Left lobe of liver (tissue), 2 donors: ENCODE measurements at places on chromosomes 6 and 20. TPM values are rescaled to one million over a fixed set of nuclear protein-coding genes. Genes with fewer than 3 reads are reported as not detected.

The C6orf15 gene
- total RNA-seq: not detected

GRCh38 chr6:118292558-118292957 lies 255.5 kb upstream of the PLN start:
- DNase-seq: no peak

GRCh38 chr20:49766979-49767521 lies 45.6 kb upstream of the SLC9A8 start:
- DNase-seq: peak; percentile 65

GRCh38 chr20:36861875-36862801 lies 13.8 kb upstream of the TLDC2 start:
- peak; percentile 72 for DNase-seq

The ARMC12 gene
- 4.6 TPM for total RNA-seq
